ENCODE measurements at places on chromosomes 7 and 10.

GRCh38 chr10:51203359-51203758 lies 129.1 kb downstream of the PRKG1 start:
- no peak for DNase-seq

GRCh38 chr7:33905389-33906032 lies at the start of gene BMPER:
BMPER (plus strand) TSS chr7:33905539; CDS start chr7:33905614, 75 bp downstream.
- DNase-seq: peak; percentile 9

DNA sequence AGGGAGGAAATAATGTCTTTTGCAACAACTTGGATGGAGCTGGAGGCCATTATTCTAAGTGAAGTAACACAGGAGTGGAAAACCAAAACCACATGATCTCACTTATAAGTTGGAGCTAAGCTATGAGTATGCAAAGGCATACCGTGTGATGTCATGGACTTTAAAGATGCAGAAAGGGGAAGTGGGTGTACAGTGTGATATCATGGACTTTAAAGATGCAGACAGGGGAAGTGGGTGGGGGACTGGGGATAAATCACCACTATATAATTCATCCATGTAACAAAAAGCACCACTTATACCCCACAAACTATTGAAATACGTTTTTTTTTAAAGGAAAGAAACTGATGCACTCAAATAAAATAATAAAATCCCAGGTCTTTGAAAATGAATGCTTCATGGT lies 29.5 kb downstream of the LYZL2 start:
- DNase-seq: no peak

DNA sequence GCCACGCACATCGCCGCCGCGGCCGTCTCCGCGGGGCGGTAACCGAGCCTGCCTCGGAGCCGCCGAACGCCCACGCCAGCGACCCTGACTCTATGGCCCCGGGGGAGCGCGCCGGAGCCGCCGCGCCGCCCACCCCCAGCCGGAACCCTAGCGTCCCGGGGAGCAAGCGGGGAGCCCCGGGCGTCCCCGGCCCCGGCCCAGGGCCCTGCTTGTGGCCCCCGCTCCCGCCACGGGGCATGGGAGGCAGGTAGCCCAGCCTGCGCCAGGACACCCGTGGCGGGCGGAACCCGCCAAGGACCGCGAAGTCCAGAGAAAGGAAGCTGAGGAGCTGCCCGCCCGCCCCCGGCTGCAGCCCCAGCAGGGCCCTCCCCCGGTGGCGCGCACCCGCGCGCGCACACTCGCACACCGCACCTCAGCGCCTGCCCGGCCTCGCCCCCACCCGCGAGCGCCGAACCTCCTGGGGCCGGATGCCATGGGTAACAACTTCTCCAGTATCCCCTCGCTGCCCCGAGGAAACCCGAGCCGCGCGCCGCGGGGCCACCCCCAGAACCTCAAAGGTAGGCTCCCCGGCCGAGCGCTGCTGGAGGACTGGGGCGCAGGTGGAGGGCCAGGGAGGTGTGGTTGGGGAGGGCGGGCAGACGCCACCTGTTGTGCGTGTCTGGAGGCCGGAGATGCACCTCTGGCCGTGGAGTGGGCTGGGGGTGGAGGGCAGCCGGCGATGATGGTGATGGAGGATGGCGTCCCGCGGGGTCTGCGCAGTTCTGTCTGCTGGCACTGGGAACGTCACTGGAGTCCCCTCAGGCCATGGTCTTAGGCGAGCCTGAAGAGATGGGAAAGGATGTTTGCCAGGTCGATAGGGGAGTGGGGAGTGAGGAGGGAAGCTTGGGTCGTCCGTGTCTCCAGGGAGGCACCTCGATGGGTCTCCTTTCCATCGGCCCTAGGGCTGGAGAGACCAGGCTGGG lies 692 bp downstream of the NEURL1 start:
- no peak for DNase-seq

GRCh38 chr7:133703547-133703946 lies 423.6 kb upstream of the LRGUK start:
- DNase-seq: peak; percentile 74

DNA sequence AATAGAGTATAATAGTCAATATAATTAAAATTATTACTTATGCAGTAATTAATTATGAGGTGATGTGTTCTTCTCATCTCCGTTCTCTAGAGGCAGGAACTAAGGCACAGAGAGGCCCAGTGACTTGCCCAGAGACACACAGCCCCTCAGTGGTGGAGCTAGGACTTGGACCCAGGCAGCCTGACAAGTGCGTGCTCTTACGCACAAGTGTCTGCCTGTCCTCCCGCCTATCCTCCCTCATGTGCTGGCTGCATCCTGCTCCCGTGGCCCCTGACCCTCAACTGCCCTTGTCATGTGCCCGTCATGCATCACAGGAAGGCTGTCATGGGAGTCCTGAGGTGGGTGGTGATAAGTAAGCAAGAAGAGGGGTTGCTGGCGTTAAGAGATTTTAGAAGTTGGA lies 14.3 kb downstream of the IL2RA start:
- DNase-seq: no peak

GRCh38 chr7:9127901-9128300 lies 694.5 kb downstream of the NXPH1 start:
- no peak for DNase-seq

DNA sequence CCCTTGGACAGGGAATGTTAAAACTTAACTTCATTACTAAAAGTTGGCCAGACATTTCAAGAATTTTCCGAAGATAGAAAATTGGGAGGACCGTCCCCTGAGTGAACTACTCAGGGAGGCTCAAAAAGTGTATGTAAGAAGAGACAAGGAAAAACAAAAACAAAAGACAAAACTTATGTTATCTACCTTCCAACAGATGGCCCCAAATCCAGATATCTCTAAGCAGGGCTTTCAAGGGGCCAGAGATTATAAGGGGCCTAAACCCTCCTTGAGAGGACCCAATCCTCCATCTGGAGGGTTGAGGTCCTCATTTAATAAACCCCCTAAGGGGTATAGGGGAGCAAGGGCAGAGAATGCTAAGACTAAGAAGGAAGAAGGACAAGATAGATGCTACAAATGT lies 203.6 kb downstream of the SH2D4B start:
- no peak for DNase-seq

- no peak for DNase-seq
Measured at GRCh38 chr10:103193820-103194529, 903 bp upstream of the NT5C2 start.

- DNase-seq: no peak
Measured at GRCh38 chr10:71188201-71188600, 24.2 kb upstream of the UNC5B start.

DNA sequence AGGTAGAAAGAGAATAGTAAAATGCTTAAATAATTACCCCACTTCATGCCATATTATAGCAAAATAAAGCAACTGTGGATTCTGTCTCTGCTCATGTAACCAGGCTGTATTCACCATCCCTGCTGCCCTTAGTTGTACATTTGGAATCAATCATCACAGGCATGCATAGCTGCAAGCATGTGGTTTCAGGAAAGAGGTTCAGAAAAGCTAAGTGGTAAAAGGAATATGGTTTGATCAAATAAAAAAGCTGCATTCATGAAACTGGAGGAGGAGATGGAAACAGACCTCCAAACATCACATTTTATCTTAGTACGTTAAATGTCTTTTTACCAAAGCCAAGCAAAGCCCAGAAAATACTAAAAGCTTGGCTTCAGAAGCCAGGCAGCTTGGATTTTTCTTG lies 81.3 kb downstream of the ADAM22 start:
- DNase-seq: no peak

GRCh38 chr7:30893357-30893756 lies 18.3 kb upstream of the AQP1 start:
- no peak for DNase-seq

DNA sequence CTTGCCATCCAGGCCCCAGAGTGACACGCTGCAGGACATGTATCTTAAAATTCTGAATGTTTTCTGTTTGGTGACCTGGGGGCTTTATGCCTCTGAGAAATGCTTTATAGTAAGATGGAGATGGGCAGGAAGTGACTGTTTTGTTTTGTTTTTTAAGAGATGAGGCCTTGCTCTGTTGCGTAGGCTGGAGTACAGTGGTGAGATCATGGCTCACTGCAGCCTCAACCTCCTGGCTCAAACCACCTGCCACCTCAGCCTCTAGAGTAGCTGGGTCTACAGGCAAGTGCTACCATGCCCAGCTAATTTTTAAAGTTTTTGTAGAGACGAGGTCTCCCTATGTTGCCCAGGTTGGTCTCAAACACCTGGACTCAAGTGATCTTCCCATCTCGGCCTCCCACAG lies 20.6 kb downstream of the ZNF777 start:
- DNase-seq: no peak

GRCh38 chr10:104054430-104054829 lies 31.2 kb downstream of the COL17A1 start:
- DNase-seq: peak; percentile 27

DNA sequence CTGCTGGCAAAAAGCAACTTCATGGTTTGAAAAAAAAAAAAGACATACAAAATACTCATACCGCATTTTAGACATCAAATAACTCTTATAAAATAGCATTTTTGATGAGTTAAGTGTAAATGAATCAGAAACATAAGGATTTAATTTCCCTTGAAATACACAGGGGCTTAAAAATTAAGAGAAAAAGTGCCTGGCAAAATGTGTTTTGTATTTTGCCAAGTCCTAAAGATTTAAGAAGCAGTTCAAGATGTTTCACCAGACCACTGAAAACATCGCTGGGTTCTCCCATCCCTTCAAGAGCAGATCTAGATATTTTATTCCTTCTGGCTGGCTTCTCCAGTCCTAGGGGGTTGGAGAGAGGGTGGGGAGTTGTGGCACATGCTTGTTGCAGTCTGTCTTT lies 396.4 kb downstream of the INHBA start:
- DNase-seq: no peak

- DNase-seq: no peak
Measured at GRCh38 chr10:29420744-29421143, 131.9 kb downstream of the LYZL1 start.

DNA sequence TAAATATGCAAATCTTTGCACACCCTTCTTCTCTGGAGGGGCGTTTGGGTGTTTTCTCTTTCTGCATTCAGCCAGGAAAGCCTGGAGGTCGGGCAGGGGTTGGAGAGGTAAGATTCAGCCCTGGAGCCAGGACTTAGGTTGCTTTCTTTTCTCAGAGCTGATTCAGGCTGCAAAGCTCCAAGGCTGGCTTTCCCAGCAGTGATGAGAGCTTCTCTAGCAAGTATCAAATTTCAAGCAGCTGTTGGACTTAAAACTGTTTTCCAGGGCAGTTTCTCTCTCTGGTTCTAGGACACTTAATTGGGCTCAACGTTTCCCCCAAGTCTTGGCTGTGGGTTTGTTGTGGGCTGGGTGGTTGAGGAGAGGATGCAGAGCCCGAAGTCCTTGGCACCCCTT lies 608 bp downstream of the AKR1B10 start:
- no peak for DNase-seq

All from kidney glomerular epithelial cell (primary cell).